ENCODE measurements at places on chromosomes 4 and X. TPM values are rescaled to one million over a fixed set of nuclear protein-coding genes. Genes with fewer than 3 reads are reported as not detected.

ANKRD50 gene
- total RNA-seq, result 25.9 TPM

DNA sequence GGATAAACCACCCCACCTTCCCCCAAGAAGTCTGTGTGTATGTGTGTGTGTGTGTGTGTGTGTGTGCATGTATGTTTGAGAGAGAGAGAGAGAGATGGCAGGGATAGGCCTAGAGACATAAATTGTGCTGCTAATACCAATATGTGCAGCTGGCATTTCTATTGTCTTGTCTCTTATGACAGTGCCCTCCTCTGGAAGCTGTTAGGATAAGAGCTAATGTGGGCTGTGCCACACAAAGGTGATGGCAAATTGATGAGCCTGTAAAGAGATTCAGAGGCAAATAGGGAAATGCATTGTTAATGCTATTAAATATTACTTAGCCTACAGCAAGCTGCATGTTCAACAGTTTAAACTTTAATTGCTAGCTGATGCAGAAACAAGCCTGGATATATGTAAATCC lies 332.0 kb downstream of the NKX6-1 start:
- no peak for DNase-seq

DNA sequence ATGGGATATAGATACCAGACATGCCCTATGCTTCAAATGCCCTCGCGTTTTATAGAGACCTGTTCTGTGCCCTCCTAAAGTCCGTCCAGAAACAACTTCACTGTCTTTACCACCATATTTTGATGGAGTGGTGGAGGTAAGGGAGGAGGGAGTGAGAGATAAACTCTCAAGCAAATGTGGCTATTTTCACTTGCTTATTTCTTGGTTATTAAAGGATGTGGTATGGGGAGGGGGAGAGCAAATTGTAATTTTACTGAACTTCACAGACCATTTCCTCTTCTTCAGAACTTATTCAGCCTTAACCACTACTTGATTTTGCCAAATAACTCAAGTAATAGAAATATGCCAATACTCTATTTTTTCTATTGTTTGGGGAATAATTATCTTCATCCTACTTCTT lies 31.5 kb downstream of the GPR174 start:
- DNase-seq, result no peak

DNA sequence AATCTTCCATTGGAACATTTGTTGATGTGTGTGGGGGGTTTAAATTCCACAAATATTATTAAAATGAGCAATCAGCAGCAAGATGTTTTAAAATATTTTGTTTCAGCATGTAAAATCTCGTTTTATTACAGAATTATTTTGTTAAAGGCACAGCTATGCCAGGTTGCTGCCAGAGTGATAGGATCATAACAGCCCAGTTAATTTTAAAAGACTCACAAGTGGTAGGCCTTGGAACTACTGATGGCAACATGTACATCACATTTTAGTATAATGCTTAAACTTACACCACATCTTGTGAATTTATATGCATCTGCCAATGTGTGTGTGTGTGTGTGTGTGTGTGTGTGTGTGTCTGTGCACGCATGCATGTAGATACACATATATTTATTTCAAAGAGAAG lies 97.8 kb upstream of the SPRY1 start:
- no peak for DNase-seq

TMEM187 gene
- 9.0 TPM for total RNA-seq

LPAR4 gene
- not detected for total RNA-seq
